H1 (cell line): ENCODE measurements at places on chromosomes 1 and 21.

DNA sequence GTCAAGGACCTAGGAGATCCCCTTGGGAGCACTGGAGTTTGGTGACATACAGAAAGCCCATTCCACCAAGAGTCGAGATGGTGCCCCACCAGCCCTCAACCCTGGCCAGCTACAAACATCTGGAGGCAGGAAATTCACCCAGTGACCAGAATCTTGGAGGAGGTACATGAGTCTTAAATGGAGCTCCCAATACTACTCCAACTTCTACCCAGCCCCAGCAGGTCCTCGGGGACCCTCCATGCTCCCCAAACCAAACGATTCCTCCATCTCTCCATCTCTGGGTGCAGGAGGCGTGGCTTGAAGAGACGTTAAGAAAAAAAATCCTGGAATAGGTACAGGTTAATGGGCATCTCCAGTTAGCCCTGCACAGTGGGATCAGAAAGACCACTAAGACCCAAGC, 5.5 kb upstream of the RASSF5 start:
- no peak for DNase-seq

GRCh38 chr1:242086706-242087105, 87.8 kb upstream of the MAP1LC3C start:
- no peak for DNase-seq

GRCh38 chr1:97898948-97899347, 21.9 kb downstream of the DPYD start:
- no peak for DNase-seq

- no peak for DNase-seq
Observed at GRCh38 chr1:155019377-155020245, 14.0 kb downstream of the DCST2 start.

GRCh38 chr1:155181371-155182051, 7.9 kb downstream of the TRIM46 start:
- no peak for DNase-seq

DNA sequence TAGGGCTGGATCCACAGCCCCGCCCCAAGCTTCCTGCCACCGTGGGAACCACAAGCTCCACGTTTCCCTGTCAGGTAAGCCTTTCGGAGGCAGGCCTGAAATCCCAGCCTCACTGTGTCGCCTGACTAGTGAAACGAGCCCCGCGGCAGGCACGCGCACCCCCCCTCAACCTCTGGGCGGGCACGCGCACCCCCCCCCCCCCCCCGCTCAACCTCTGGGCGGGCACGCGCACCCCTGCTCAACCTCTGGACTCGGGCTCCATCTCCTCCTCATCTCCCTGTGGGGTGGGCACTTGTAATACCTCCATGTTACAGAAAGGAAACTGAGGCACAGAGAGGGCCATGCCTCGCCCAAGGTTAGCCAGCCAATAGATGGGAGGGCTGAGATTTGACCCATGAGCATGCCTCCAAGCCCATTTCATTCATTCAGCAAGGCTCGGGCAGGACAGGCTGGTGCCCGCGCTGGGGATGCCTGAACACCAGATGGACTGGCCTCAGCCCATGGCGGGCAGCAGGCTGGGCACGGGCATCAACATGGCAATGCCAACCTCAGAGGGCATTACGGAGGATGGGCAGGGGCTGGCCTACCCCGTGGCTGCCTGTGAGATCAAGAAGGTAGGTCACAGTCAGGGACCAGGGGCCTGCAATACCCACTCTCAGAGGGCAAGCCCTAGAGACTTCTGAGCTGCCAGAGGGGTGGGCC, 4.7 kb downstream of the CFAP410 start:
- DNase-seq, result no peak

DNA sequence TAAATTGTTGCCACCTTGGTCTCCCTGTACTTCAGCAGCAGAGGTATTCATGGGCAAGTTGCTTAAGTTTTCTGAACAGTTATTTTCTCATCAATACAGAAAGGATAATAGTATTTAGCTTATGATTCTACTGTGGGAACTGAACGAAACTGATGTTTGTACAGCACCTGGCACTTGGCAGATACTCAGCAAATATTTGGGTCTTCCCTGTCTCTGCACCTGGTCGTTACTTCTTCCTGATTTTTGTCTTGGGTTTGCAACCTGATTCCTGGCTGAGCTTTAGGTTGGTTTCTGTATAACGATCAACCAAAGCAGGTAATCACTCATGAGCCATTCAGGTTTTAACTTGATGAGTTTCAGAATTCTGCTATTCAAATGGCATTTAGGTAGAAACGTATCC, 490.6 kb downstream of the KIF26B start:
- DNase-seq, result no peak

DNA sequence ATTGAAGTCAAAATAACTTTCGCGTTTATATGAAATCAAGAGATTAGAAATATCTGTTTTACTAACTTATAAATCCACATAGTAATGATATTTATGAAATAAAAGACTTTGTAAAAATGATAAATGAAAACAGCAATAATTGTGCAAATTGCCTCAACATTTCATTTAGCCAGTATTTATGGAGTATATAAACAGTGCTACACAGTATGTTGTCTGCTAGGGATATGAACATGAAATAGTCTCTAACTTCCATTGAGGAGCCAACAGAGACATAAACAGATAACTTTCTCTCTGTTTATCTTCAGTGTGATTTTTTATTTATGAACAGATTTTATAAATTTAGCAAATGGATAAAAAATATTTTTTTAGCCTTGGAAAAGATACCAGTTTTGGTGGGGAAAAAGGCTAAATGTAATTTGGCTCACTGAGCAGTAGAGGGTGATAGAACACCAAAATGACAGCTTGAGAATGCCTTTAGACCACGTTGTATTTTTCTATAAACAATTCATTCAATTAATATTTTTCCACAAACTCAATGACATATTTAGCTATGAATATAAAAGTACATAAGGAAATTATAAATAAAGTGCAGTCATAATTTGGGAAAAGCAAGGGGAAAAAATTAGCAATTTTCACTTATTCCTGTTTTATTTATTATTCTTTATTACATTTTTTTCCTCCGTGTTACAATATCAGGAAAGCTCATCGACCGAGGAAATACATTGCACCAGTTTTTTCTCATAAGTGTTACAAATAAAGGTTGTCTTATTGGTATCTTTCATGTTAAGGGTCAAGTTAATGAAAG, 47.5 kb upstream of the EEIG2 start:
- no peak for DNase-seq

DNA sequence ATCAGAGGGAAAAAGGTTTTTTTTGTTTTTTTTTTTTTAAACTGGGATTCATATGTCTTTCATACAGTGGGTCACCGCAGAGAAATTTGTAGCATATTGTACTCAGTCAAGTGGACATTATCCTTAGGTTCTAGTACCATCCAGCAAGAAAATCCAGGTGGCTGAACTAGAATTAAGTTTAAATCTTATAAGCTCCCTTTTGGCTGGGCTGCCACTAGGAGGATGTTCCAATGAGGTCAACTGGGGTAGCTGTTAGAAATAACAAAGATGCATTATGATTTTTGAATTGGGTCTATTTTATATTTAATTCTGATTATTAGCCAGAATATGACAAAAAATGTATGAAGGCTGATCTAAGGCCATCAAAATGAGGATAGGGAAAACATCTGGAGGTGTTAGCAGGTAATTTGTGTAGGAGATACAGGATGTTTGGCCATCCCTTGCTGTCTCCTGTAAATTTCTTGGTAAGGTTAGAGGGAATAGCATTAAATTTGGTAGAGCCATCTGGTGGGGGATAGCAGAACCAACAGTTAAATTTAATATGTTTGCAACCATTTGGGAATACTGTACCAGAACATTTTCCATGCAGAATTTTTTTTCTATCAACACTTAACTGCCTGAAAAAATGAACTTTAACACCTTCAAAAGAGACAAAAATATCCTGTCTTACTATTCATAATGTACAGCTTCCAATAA, 568.5 kb upstream of the B3GALT2 start:
- DNase-seq, result no peak

GRCh38 chr1:216175714-216176113, 247.5 kb downstream of the USH2A start:
- DNase-seq, result peak; percentile 60

DNA sequence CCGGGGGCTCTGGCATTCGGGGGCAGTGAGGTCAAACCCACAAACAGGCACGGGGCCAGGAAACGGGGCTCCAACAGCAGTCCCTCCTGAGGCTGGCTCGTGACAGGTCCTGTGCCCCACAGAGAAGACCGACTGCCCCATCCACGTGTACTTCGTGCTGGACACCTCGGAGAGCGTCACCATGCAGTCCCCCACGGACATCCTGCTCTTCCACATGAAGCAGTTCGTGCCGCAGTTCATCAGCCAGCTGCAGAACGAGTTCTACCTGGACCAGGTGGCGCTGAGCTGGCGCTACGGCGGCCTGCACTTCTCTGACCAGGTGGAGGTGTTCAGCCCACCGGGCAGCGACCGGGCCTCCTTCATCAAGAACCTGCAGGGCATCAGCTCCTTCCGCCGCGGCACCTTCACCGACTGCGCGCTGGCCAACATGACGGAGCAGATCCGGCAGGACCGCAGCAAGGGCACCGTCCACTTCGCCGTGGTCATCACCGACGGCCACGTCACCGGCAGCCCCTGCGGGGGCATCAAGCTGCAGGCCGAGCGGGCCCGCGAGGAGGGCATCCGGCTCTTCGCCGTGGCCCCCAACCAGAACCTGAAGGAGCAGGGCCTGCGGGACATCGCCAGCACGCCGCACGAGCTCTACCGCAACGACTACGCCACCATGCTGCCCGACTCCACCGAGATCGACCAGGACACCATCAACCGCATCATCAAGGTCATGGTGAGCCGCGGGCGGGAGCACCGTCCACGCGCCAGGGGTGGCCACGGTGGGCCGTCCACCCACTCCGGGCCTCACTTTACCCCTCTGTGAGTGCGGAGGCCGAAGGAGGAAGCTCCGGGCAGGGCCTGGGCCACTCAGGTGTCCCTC, 14.2 kb downstream of the COL6A2 start:
- DNase-seq, result no peak

DNA sequence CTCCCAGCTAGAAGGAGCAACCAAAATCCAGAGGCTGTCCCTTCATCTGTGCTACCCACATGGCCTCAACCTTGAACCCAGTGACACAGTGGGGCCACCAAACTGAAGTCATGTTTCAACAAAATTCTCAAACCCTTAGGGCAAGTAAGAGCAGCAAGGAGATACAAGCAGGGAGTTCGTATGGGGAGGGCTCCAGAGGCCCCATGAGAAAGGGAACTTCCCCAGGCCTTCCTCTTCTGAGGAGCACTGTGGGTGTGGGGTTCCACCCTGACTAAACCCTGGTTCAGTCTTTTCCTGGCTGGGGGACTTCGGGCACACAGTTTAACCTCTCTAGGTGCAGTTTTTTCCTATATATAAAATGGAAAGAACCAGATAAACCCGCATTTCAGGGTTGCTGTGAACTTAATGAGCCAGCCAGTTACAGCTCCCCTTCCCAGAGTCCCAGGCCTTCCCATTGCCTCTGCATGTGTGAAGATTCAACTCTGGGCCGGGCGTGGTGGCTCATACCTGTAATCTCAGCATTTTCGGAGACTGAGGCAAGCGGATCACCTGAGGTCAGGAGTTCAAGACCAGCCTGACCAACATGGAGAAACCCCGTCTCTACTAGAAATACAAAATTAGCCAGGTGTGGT, 8.0 kb upstream of the THEMIS2 start:
- DNase-seq, result no peak

DNA sequence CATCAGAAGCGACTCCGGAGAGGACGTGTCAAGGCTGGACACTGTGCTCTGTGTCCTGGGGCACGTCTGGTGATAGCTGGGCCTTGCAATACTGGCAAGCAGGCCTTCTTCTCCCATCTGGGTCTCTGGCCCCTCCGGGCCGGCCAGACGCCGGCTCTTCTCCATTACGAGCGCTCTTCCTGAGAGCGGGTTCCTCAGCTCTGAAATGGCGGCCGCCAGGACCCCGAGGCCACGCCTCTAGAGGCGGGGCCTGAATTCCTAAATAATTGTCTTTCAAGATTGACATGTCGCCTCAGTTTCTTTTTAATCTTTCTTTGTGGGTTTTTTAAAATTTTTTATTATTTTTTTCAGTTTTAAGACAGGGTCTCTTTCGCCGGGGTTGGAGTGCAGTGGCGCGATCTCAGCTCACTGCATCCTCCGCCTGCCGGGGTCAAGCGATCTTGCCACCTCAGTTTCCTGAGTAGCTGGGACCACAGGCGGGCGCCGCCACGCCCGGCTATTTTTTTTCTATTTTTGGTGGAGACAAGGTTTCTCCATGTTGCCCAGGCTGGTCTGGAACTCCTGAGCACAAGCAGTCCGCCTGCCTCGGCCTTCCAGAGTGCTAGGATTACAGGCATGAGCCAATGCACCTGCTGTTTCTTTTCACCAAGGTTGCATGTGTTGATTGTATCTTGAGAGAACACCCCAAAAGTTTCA, 9.2 kb downstream of the RNF2 start:
- DNase-seq, result no peak

GRCh38 chr1:162913345-162913744, 52.4 kb upstream of the CCDC190 start:
- DNase-seq, result no peak

GRCh38 chr1:1073743-1074587, at the start of gene RNF223:
TSS of gene RNF223 (minus strand) at chr1:1074306. CDS start at chr1:1072566, 1,740 bp downstream.
- DNase-seq, result no peak

GRCh38 chr1:76082062-76082461, 7.5 kb downstream of the ST6GALNAC3 start:
- DNase-seq, result no peak

- DNase-seq, result no peak
Observed at GRCh38 chr1:215631489-215631888, 64.4 kb downstream of the KCTD3 start.

DNA sequence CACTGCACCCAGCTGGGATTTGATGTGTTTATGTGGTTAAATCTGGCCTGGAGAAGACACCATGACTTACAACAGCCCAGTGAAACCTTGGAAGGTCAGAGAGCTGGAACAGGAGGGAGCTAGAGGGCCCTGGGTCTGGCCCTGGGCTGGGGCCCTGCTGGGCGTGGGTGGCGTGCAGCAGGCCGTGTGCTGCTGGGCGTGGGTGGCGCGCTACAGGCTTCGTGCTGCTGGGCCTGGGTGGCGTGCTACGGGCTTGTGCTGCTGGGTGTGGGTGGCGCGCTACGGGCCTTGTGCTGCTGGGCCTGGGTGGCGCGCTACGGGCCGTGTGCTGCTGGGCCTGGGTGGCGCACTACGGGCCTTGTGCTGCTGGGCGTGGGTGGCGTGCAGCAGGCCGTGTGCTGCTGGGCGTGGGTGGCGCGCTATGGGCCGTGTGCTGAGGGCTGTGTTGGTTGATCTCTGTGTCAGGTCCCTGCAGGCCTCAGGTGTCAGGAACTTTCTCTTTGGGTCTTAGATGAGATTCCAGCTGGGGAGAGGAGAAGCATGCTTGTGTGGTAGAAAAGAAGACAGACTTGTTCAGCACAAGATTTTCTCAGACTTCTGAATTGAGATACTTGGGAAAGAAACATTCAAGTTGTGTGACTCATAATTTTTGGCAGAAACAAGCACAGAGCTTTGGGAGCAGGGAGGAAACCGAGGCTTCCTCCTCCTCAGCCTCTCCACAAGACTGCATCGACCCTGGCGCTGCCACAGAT, 66.0 kb downstream of the COL18A1 start:
- DNase-seq, result no peak

- DNase-seq, result no peak
Observed at GRCh38 chr1:11129649-11130390, 30.2 kb upstream of the EXOSC10 start.

- no peak for DNase-seq
Observed at GRCh38 chr1:84166797-84167196, 22.7 kb downstream of the PRKACB start.
